NCI-H1092 (cell line): ENCODE measurements at places on chromosomes 7 and 10.

DNA sequence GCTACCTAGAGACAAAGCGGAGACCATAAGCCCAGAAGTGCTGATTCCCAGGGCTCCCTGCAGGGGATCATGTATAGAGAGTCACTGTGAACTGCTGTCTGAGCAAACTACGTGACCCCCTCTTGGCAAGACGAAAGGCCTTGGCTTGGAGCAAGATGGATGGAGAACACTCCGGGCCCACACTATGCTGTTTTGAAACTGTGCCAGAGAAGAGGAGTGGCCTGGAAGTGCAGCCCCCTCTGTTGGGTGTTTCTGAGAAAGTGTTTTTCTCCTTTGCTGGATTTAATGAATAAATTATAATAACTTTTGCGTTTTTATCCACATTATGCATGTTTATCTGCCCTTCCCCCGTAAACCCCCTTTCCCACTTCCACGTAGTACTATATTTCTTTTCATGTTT, 639.3 kb upstream of the GALNT17 start:
- no peak for DNase-seq

GRCh38 chr10:57320416-57320815, 947.3 kb downstream of the IPMK start:
- no peak for DNase-seq

- no peak for DNase-seq
Measured at GRCh38 chr10:1698185-1698584, 39.1 kb downstream of the ADARB2 start.

- DNase-seq: no peak
Measured at GRCh38 chr10:125114761-125115391, 45.5 kb downstream of the CTBP2 start.

DNA sequence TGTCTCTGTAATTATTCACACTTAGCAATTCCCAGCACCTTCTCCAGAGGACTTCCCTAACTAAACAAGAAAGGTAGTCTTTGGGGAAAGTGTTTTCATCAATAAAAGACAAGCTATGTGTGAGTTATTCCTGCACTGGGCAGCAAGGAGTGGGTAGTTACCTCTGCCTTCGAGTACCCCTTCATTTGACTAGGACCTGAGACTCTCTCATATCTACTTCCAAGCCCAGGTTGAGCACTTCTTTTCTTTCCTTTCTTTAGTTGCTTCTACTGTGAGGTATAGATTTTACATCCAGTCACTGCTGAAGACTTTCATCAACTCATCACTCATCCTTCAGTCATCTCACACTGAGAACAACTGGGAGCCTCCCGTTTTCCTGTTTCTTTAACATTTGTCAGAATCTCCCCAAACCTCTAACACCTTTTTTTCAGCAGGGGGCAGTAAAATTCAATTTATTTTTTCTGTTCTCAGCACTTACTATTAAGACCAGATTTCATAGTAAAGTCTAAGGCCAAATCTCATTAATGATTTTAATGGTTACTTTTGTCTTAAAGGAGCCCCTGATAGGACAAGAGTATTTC, 80.1 kb upstream of the PRSS1 start:
- DNase-seq: no peak

GRCh38 chr7:74039337-74039736, 11.4 kb downstream of the ELN start:
- no peak for DNase-seq

DNA sequence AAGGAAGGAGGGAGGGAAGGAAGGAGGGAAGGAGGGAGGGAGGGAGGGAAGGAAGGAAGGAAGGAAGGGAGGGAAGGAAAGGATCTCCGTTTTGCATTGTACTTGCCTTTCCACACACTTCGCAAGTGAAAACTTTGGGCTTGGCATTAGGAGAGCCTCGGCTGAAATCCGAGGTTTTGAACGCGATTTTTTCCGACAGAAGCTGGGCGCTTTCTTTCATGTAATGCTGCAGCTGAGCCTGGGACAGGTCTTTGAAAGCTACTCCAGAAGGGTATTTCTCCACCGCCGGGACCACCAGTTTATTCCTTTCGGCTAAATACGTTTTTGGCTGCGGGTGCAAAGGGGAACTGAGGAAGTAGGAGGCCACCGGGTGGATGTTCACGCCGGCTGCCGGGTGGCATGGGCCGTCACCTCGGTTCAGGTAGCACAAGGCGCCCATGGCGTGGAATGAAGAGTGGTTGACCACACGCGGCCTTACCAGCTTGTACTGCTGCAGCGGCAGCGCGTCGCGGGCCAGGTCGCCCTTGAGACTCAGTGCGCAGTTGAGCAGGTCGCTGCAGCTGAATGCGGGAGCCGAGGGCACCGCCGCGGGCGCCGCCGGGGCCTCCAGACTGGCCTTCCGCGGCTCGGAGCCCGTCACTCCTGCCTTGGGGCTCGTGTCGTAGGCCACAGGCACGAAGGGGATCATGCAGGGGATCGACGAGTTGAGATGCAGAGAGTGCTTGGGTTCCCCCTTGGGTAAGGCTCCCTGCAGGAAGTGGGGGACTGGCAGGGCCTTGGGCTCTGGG, 825 bp downstream of the FEZF1 start:
- DNase-seq: no peak

DNA sequence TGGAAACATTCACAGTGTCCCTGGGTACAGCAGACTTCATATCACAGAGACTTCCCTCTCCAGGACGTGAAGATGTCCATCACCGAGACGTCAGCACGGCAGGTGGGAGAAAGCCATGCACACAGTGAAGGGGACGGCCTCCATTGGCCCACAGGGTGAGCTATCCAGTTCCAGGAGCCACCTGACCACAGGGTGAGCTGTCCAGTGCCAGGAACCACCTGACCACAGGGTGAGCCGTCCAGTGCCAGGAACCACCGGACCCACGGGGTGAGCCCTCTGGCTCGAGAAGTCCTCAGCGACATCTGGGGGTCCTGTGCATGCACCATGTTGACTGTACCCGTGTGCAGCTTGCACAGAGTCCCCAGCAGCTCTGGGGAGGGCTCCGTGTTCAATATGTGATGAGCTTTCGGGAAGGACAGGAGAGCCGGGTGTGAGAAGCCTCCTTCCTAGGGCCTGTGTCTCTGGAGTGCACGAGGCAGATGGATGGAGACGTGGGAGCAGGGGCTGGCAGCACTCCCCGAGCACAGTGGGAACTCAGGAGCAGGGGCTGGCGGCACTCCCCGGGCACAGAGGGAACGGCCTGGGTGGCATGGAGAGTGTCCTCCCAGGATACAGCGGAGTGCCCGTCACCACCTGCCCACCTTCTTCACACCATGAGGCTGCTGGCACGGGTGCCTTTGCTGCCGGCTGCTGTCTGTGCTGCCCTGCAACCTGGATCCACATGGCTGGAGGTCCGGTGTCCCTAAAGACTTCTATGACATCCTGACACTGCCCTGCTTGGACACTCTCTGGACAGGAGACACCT, 616.2 kb downstream of the DNAJB6 start:
- DNase-seq: no peak

- no peak for DNase-seq
Measured at GRCh38 chr10:2949948-2950354, 117.4 kb upstream of the PFKP start.

GRCh38 chr10:113320987-113321386, 231.9 kb upstream of the HABP2 start:
- DNase-seq: no peak

GRCh38 chr10:123599366-123599849, 66.7 kb upstream of the GPR26 start:
- no peak for DNase-seq

- DNase-seq: no peak
Measured at GRCh38 chr10:113958631-113959382, 84.9 kb upstream of the ADRB1 start.

GRCh38 chr10:127922675-127923366, 15.9 kb downstream of the PTPRE start:
- no peak for DNase-seq

GRCh38 chr7:97770850-97771249, 39.0 kb downstream of the TAC1 start:
- DNase-seq: no peak
